ENCODE measurements at places on chromosomes 5 and 9. TPM values are rescaled to one million over a fixed set of nuclear protein-coding genes. Genes with fewer than 3 reads are reported as not detected.

DNA sequence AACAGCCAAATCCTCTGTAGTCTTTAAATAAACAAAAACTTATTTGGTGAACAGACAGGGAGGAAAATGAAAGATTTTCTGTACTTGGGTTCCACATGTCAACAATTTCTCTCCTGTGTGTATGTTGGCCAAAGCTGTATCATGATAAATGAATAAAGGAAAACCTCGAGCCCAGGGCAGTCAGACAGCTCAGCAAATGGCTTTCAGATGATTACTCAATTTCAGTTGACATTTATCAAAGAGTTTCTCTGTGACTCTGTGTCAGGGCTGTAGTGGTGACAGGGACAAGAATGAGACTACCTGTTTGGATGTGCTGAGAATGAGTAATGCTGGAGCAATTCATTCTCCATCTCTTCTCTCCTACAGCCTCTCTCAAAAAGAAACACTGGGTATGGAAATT is 45.7 kb upstream of the PTGS1 start:
- no peak for DNase-seq

DNA sequence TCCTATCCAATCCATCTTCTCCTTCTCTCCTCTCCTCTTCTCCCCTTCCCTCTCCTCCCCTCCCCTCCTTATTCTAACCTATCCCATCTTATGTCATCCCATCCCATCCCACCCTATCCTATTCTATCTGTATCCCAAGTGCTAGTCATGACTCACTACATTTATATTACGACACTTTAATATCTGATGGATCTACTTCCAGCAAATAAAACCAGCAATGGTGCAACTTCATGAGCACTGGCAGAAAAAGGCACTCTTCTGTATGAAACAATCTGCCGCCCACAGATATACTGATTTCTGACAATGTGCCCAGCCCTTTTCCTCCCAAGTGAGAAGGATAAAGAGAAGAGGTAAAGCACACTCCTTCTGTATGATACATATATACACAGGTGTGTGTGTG is 86.6 kb upstream of the ANKH start:
- no peak for DNase-seq

DNA sequence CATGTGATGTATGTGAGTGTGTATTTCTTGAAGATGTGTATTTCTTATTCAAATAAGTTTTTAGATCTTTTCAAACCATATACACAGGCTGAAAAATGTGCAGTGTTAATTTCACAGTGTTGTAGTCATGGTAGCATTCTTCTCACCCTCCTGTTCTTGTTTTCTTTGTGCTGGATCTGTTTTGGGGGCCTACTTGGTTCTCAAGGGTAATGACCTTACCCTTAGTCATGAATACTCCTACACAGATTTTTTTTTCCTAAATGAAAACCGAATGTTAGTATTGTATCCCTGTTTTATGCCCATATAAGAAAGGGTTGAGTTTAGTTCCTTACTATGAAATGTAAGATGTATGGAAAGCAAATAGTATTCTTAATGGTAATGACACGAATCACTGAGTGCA is 88.0 kb downstream of the SLC44A1 start:
- DNase-seq: no peak

DNA sequence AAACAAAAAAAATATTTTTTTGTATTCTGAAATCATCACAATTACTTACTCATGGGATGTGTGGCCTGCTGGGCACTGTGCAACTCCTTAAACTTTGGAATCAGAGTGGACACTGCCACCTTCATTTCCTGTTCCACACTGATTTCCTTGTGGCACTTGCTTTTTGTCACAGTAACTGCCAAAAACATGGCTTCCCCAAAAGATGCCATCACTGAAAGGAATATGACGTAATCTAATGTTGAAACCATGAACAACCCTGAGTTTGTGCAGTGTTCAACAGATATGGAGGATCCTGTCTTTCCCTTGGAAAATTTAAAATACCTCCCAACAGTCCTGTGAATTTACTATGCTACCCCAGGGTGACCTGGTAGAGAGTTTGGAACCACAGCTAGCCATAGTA is 12.6 kb upstream of the IL12B start:
- DNase-seq: no peak

DNA sequence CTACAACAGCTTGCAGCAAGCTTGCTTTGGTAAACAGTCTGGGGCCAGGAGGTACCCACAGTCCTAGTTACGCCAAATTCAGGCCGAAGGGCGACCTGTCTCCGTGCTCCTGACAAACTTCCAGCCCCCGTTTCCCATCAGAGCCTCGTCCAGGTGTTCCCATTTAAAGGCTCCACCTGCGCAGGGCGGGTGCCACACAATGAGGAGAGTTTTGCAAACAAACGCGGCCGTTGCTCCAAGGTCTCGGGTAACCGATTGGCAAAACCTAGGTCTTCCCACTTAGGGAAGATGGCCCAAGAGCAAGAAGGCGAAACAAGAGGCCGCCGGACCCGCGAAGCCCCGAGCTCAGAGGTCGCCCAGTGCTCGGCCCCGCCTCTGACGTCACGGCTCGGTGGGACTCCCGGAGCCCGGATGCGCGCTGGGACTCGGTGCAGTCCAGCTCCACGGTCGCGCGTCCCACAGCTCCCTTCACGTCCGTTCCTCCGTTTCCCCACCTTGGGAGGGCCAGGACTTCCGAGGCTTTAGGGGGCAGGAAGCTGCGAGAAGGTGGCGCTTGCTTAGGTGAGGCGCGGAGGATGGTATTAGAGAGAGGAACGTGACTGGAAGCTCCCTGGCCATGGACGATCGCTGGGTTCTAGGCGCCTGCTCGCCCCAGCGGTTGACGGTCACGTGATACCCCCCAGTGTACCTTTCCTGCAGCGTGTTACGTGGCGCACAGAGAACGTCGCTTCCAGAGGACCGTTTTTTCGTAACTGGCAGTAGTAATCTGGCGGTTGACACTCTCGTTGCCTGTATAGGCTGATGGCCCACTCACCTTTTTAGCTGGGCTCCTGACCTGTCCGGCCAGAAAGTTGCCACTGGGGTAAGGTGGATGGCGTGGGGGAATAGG is 41.8 kb upstream of the KDM4C start:
- DNase-seq: no peak

- no peak for DNase-seq
Measured at GRCh38 chr5:91469517-91470165, 86.5 kb upstream of the ARRDC3 start.

STPG3 gene
- 0.26 TPM for total RNA-seq

All from neural crest cell (in vitro differentiated cells).